RCC 7860 (cell line): ENCODE measurements at places on chromosomes 12 and 14.

GRCh38 chr14:101598159-101598558 is 36.9 kb downstream of the DIO3 start:
- DNase-seq: no peak

GRCh38 chr14:101458741-101459550 is 102.3 kb upstream of the DIO3 start:
- no peak for DNase-seq

DNA sequence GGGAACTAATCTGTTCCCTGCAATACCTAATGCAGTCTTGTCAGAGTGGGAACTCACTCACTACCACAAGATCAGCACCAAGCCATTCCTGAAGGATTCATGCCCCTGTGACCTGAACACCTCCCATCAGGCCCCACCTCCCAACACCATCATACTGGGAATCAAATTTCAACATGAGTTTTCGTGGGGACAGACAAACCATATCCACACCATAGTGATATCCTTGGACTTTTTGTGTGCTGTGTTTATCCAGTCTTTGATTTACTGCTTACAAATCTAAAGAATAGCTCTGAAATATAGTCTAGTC is 243.5 kb downstream of the FBXL14 start:
- DNase-seq: no peak

- DNase-seq: no peak
These were observed 191.1 kb upstream of the PRICKLE1 start for GRCh38 chr12:42780671-42781070.

DNA sequence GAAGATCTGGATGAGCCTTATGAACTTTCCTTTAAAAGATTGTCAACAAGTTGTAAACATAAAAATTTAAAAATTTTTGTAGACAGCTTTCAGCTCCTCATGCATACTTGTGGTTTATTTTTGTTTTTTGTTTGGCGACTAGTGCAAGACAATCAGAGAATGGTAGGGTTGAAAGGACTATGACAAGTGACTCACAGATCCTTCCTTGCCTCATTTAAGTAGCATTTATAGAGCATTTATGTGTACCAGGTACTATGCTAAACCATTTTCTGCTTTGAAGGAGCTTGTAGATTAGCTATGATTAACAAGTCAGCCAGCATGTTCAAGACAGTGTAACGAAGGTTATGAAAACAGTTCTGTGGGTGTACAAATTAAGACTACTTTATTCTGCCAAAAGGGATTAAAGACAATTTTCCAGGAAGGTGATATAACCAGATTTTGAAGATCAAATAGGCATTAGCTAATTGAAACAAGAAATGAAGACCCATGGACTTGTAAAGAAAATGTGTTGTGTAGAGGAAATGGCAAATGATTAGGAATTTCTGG is 122.0 kb downstream of the PCNX1 start:
- DNase-seq: no peak

DNA sequence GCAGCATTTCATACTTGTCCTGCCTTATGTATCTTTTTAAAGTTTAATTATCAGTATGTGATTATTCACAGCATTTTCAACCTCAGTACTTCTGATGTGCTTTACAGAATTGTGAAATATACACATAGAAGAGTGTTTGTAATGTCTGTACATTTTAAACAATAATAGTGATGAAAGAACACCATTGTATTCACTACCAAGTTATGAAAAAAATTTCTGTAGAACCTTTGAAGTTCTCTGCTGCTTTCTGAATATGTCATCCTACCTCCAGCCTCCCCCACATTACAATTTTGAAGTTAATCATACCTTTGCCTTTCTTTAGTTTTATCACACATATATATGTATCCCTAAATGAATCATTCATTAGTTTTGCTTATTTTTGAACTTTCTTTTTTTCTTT is 24.8 kb downstream of the FRMD6 start:
- no peak for DNase-seq

- no peak for DNase-seq
These were observed 9.0 kb downstream of the CLSTN3 start for GRCh38 chr12:7139200-7139599.

- DNase-seq: peak; percentile 17
These were observed 17.4 kb downstream of the SDSL start for GRCh38 chr12:113439606-113440030.

DNA sequence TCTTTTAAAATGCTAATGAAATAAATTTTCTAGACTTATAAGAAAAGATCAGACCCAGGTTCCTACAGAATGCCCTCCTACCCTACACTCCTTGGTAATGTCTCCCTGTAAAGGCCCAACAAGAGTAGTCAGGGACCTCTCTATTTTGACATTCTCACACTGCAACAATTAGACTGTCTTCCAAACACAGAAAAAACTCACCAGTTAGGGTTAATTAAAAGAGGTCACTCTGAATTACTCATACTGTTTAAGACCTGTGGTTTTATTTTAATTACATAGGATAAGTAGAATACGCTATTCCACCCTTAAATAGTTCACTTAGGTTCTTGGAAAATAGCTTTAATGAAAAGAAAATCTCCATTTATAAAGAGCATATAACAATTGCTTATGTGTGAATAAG is 142.4 kb downstream of the ITPR2 start:
- no peak for DNase-seq

DNA sequence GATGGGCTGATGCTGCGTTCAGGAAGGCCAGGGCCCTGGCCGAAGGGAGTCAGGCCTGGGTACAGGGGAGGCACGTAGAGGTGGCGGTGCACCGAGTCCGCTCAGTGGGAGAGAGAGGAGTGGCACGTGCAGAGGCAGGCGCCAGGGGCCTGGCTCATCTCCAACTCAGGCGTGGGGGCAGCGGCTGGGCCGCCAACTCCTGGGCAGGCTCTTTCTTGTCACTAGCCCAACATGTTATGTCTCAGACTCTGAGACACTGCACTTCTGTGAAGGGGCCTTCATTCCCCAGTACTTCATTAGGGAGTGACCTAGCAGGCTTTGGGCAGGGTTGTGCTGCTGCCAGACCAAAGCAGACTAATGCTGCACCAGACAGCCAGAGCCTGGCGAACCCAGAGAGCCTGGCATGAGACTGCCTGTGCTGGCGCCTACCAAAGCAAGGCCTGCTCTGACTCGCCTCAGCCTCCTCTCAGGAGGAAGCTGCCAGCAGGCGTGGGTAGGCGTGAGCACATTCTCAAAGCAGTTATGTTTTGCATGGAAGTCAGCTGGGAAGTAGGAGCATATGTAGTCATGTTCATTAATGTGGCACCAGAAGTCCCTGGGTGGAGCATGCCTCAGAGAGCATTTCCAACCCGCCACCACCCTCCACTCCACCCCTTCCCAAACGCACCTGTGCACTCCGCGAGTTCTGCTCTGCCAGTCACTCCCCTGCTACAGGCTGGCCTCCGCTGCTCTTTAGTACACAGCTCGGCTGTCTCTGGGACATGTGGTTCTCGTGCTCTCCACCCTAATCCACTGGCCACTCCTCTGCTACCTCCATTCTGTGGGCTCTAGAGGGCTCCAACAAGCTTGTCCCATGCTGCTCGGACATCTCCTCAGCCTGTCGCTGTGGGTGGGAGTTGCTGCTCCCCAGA is 9.7 kb downstream of the CKB start:
- no peak for DNase-seq

DNA sequence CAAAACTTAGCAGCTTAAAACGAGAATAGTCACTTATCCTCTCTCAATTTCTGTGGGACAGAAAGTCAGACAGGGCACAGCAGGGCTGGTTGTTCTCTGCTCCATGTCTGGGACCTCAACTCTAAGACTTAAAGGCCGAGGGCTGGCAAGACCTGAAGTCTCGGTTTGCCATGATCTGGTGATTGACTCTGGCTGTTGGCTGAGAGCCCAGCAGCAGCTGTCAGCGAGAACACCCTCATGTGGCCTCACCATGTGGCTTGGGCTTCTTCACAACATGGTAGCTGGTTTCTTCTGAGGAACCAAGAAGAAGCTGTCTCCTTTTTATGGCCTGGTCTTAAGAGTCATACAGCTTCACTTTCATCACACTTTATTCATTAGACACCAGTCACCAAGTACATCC is 1.7 kb upstream of the VASH1 start:
- no peak for DNase-seq

GRCh38 chr14:79325557-79325956 is 885.7 kb downstream of the DIO2 start:
- no peak for DNase-seq

DNA sequence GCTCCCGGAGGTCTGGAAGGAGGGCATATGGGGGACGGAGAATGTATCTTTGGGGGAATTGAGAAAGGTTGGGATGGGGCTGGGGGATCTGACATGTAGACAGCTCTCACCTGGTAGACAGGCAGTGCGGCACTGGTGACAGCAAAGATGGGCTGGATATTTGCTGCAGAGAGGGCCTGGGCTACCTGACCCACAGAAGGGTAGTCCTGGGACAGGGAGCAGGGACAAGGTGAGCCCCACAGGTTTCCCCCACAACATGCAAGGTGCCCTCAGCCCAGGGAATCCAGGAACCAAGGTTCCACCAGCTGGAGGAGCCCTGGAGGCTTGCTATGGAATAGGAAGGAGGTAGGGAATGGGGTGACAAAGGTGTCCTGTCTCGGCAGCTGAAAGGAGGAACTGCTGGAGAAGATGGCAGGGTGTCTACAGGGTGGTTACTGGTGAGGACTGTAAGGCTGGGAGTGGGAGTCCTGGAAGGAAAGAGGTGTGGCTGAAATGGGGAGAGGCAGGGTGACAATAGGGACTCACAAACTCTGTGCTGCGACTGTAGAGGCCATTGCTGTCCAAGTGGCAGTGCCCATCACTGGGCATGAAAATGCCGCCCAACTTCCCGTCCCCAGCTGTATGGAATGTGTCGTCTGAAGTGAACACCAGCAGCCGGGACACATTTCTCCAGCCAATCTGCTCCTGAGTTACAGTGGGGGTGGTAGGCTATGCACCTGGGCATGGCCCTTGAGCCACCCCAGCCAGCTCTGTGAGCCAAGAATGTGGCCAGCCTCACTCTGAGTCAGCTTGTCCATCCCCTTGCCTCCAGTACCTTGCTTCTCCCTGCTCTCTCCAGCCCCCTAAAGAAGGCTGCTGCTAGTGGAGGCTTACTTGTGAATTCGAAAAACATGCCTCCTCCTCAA is 11.3 kb downstream of the ITGB7 start:
- peak; percentile 16 for DNase-seq

DNA sequence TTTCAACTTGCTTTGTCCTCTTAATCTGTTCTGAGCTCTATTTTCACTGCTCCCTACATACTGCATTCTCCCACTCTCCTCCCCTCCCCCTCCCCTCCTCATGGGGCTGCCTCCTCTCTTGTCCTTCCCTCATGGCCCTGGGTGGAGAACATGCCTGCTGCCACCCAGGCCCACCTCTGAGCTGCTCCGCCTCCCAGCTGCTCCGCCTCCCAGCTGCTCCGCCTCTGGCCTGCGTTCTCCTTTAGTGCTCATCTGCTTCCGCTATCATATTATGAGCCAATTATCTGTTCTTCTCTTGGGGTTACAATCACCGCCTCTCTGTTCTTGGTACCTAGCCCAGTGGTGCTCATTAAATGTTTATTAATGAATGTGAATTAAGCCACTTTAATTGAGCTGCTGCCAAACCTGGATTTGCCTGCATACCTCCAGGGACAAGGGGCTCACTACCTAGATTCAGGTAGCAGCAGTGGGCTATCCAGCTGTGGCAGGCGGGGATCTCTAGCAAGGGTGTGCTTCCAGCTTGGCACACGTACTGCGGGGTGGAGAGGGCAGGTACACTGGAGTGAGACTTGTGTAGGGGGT is 32.0 kb upstream of the FAM181A start:
- DNase-seq: no peak

GRCh38 chr12:32015036-32015435 is 55.8 kb downstream of the RESF1 start:
- no peak for DNase-seq

DNA sequence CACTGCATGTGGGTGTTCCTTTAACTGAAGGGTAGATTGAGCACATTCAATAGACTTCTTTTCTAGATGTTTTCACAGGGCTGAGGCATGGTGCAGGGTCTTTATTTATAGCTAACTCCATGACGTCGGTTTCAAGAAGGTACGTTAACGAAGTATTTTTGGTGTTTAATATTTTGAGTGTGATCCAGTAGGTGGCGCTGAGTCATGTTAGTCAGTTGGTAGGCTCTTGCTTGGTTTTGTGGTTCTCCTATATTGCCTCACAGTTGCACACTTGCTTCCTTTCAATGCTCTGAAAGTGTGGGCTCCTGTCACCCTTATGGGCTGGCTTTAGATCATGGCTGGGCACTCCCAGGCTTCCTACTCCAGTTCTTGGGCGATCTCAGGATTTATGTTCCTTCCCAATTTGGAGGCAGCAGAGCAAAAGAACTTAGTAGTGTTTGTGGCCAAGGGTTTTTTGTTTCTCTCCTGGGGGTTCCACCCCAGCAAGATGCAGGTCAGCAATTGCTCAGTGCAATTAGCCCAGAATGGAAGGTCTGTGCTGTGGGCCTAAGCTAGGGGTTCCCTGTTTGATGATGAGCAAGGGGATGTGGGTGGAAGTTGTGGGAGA is 471.6 kb upstream of the FOXG1 start:
- DNase-seq: peak; percentile 5
